ENCODE measurements at places on chromosomes 16 and 17.

DNA sequence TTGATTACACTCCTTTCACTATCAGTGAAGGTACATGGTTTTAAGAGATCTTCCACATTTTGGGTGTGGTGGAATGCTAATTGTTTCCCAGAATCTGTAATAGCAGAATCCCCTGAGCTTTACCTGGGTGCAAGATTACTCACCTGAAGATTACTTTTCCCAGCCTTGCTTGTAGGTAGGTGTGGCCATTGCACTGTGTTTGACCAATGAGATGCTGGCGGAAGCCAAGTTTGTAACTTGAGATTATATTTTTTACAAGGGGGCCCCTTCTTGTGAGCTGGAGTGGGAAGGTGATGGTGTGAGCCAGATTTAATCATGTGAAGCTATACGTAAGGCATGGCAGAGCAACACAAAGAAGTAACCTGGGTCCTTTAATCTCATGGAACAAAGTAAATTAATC is 294.3 kb downstream of the TOX3 start:
- DNase-seq = no peak

- no peak for DNase-seq
These were observed 4.7 kb downstream of the HS3ST6 start for GRCh38 chr16:1913327-1914083.

DNA sequence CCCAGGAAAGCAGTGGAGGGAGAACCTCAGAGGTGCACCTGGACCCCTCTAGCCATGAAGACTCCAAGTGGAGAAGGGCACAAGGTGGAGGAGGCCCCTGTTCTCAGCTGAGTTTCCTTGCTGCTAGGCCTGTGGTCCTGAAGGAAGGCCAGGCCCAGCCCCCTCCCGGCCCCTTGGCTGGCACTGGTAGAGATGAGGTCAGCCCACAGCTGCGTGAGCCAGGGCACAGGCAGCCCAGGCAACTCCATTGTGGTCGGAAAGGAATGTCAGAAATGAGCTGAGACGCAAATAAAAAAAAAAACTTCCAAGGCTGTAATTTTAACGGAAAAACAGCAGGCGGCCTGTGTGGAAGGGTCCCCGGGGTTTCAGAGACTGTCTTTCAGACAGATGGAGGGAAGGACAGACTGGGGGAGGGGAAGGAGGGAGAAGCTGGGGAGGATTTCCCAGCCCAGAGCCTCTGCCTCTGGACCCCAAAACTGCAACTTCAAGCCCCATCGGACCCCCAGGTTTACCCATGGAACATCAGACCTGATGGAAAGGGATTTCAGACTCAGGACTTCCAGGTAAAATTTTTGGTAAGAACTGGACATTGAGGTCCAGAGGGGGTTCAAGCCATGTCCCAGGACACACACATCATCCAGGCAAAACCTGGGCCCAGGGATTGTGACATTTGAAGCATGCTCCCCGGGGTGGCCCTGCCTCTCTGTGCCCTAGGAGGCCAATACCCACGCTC is 25.6 kb upstream of the MRPS23 start:
- no peak for DNase-seq

DNA sequence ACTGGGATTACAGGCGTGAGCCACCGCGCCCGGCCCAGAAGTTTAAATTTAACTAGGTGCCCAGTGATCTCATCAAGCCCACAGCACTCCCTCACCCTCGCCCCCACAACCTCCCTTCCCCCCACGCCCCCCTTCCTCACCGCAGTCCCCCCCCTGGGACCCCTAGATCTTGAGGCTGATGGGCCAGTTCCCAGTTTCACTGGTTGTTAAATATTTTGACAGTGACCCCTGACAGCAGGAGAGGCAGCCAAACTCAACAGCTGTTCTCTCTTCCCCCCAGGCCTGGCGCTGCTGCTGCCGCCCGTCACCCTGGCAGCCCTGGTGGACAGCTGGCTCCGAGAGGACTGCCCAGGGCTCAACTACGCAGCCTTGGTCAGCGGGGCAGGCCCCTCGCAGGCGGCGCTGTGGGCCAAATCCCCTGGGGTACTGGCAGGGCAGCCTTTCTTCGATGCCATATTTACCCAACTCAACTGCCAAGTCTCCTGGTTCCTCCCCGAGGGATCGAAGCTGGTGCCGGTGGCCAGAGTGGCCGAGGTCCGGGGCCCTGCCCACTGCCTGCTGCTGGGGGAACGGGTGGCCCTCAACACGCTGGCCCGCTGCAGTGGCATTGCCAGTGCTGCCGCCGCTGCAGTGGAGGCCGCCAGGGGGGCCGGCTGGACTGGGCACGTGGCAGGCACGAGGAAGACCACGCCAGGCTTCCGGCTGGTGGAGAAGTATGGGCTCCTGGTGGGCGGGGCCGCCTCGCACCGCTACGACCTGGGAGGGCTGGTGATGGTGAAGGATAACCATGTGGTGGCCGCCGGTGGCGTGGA is 15.6 kb downstream of the QPRT start:
- no peak for DNase-seq

DNA sequence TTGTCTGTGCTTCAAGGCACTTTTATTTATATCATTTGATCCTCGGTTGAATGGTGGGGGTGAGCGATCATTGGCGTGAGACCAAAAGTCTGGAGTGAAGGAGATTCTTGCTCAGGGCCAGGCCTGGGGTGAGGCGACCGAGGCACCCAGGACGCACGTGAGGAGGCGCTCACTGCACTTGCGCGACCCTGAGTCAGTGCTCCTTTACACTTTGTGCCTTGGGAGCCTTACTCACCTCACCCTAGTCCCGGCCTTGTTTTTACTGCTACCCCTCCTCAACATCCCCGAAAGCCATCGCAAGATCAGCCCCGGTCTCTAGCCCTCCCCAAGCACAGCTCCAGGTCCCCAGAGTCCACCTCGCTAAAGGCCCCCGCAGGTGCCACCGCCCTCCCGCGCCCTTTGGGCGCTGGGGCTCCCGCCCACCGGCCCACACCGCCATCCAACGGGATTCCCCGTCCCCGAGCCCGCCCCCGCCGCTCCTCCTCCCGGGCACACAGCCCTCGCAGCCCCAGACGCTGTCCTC is 496 bp downstream of the EZH1 start:
- DNase-seq = peak; percentile 75

DNA sequence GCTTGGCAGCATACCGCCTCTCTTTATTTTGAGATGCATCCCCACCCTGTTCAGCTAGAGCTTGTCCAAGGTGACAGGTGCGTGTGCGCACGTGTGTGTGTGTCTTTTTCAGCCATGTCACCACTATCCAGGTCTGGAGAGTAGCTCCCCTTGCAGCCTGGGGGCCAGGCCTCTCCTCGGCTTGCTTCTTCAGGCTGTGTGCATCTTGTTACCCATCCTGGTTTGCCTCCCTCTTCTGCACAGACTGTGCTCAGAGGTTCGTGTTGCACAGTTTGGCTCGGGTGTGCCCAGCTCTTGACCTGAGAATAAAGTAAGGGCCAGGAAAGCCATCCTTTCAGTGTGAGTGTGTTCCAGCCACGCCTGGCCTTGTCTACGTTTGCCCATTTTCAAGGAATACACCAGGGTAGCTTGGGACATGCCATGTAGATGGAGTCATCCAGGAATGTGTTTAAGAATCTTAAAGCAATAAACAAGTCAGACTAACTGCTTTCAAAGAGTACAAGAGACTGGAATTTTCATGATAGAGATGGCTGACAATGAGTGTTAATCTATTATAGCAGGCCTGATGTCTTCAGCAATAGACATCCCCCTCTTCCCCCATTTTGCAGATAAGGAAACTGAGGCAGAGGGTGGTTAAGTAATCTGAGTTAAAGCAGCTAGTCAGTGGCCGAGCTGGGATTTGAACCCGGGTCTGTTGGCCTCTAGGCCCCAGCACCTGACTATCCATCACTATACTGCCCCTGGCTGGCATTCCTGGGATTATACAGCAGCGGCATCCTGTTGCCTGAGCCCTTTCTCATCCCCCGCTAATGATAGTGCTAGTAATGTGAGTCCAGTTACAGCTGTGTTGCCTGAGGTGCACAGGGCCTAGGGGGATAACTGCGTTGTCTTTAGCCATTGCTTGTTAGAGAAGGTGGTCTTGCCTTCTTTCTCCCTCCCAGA is 77.9 kb downstream of the KSR1 start:
- no peak for DNase-seq

DNA sequence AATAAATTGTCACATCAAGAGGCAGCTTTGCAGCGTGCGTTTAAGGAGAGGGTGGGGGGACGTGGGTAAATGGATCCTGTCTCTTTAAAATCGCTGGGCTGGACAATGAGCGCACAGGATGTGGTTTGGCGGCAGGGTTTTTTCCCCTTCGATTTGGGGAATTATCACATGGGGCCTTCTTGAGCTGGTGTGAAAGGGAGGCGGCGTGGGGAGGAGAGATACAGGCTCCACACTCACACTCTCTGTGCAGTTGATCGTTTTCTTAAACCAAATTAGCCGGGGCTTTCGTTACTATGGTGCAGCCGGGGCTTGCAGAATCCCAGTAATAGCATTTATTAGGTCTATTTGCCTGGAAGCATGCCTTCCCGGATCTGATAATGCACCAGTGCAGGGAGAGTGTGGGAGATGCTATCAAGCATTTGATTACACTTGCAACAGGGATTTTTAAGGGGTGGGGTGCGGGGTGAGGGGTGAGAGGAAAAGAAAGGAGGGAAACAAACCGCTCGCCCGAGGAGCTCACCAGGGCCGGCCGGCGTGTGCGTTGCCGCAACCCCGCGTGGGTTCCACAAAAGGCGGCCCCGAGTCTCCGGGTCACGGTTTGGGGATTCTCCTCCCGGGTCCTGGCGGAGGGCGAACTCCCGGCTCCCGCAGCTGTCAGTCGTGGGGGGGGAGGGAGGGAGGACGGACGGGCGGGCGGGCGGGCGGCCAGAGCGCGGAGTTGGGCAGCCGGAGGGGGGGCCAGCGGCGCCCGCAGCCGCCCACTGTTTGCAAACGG is 58.8 kb upstream of the GSE1 start:
- no peak for DNase-seq

GRCh38 chr16:22356930-22357634 is 17.3 kb downstream of the CDR2 start:
- DNase-seq = no peak

DNA sequence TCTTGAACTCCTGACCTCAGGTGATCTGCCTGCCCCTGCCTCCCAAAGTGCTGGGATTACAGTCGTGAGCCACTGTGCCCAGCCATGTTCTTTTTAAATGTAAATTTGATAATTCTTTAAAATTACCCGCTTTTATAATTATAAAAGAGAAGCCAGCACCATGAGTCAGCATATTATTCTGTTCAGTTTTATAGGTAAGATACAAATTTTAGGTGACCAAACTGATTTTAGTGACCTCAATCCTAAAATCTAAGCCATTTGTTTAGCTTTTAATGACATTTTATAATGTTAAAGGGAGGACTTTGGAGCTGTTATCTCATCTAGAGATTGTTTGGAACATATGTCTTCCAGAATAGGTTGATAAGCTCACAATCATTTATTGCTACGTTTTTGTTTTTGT is 20.8 kb upstream of the PPM1E start:
- no peak for DNase-seq

- no peak for DNase-seq
These were observed 10.7 kb upstream of the CIITA start for GRCh38 chr16:10865991-10866966.

DNA sequence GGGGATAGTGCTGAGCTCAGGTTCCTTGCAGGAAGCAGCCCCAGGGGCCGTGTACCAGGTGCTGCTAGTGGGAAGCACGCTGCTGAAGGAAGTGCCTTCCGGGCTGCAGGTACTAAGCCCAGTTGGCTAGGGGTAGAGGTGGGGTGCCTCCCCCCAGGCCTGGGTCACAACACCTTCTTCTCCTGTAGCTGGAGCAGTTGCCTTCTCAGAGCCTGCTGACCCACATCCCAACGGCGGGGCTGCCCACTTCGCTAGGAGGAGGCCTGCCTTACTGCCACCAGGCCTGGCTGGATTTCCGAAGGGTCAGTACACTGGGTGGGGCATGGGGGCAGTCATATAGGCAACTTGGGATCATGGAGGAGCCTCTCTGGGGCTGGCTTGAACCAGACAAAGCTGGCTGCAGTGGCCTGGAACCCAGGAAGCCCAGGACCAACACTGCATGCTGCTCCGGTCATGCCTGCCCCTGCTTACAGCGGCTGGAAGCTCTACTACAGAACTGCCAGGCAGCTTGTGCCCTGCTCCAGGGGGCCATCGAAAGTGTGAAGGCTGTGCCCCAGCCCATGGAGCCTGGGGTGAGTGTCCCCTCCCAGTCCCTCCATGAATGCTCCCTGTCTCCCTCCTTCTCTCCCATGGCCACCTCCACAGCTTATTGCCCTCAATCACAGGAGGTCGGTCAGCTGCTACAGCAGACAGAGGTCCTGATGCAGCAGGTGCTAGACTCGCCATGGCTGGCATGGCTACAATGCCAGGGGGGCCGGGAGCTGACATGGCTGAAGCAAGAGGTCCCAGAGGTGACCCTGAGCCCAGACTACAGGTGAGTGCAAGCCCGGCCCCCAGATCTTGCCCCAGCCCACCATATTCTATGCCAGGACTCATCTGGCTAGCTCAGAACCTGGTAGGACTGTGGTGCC is 2.5 kb downstream of the PLEKHG4 start:
- DNase-seq = no peak

GRCh38 chr16:58507195-58507962 is 7.4 kb downstream of the NDRG4 start:
- DNase-seq = no peak

DNA sequence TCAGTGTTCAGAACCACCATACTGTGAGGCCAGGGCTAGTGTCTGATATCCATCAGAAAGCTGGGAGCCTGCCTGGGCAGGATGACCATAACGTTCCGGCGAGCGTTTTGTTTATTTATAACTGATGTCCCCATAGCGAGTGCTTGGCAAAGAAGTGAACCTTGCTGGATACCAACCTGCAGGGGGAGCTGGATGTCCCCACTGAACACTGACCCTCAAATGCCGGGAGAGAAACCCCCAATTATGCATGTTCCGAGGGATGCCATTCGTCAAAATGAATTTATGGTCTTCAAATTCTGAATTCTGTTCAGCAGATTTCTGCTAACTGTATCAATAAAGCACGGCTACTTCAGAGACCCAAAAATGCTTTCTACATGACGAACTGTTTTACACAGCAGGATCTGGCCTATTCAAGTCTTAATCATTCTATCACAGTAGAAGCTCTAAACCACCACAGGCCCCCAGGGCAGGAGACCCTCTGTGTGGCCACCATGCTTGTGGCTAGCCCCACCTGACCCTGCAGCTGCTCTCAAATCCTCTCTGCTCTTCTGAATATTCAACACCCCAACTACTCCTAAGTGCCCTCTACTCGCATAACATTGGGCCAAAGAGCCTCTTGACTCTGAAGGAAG is 15.2 kb downstream of the MED24 start:
- DNase-seq = no peak

GRCh38 chr16:30820952-30821421 is 34.0 kb upstream of the ZNF629 start:
- no peak for DNase-seq

DNA sequence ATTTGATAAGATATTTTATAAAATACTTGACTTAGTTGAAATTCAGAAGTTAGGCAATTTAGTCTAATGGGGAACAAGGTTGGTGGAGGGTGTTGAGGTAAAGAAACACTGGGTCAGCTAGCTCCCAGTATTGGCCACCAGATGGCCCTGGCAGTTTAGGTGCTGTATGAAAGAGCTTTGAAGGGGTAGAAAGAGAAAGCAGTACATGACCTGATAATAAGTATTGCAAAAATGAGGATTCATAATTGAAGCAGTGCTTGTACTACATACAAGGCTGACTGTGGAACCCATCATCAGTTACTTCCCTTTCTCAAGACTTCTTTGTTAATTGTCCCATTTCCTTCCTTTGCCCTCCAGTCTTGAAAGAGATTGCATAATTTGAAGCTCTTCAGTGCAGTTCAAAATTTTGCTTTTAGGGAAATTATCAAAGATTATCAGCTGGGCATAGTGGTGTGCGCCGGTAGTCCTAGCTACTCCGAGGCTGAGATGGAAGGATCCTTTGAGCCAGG is 29.4 kb downstream of the TANC2 start:
- DNase-seq = peak; percentile 3

Data from naive thymus-derived CD8-positive, alpha-beta T cell (primary cell).